Activated B cell treated with CpG ODN at 0.5 μM for 24 hours (primary cell): ENCODE measurements at places on chromosomes 3 and 15. TPM values are rescaled to one million over a fixed set of nuclear protein-coding genes. Genes with fewer than 3 reads are reported as not detected.

DNA sequence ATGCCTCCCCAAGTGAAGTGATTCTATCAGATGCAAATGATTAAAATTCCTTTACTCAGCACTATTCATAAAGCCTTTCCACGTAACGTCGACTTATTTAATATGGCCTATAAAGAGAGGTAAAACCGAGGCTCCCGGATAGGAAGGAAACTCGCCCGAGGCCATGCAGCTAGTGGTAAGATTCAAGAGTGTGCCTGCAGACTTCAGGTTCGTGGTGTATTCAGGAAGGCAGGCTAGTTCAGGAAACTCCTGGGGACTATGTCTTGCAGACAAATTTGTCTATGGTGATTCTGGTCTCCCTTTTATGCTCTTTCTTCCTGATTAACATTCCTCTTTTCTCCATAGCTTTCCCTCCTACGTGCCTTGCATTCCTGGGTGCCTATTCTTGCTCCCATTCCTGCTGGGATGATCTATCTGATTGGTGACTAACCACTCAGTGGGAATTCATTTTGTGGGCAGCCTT, 150.7 kb downstream of the SST start:
- no peak for DNase-seq

GRCh38 chr3:17360991-17361390, 381.4 kb downstream of the TBC1D5 start:
- DNase-seq: no peak

GRCh38 chr3:61638741-61639140, 77.4 kb downstream of the PTPRG start:
- no peak for DNase-seq

The ANKRD34C gene
- total RNA-seq: not detected in 2 replicates

The PLA1A gene
- total RNA-seq: 0.56 and 1.1 TPM in 2 replicates
